ENCODE measurements at places on chromosomes 6 and 20.

DNA sequence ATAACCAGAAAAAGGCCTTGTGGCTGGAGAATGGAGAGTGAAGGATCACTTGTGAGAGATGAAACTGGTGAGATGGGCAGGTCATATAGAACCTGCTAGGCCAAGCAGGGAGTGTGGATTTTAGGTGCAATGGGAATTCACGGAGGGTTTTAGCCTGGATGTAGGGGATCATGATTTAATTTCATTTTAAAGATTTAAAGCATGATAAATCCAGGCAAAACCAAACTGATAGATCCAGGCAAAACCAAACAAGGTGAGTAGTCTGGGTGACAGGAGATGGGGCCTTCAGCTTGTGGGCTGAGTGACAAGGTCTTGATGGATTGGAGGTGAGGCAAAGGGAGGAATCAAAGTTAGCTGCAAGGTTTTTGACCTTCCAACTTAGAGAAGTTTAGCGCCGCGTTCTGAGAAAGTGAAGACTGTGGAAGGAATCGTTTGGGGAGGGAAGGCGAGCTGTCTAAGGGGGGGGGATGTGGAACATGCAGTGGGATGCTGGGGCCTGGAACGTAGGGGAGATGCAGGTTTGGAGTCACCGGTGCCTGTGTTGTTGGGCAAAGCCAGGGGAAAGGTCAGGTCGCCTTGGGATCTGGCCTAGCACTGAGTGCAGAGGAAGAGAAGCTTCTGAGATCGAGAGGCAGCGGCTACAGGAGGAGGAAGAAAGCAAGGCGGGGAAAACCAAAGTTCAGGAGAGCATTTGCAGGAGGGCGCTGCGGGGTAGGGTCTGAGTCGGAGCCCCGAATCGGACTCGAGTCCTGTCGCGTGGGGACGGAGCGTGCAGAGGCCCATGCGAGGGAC is 1.3 kb upstream of the PLCG1 start:
- H3K4me3 ChIP-seq: peak overlapping the region; percentile 61
- H3K36me3 ChIP-seq: no peaks in the 10 kb centered on the region
- no peaks in the 10 kb centered on the region for H3K27me3 ChIP-seq
- H3K4me1 ChIP-seq: peaks cover 4% of the 10 kb centered on the region
- DNase-seq: no peak

GRCh38 chr6:104669483-104669882 is 190.2 kb downstream of the HACE1 start:
- no peak for DNase-seq
- no peaks in the 10 kb centered on the region for H3K27me3 ChIP-seq
- H3K27ac ChIP-seq: no peak overlapping the region
- no peak overlapping the region for H3K4me3 ChIP-seq

- no peaks in the 10 kb centered on the region for H3K27me3 ChIP-seq
- no peaks in the 10 kb centered on the region for H3K4me1 ChIP-seq
- DNase-seq: no peak
- H3K4me3 ChIP-seq: no peak overlapping the region
- no peak overlapping the region for H3K27ac ChIP-seq
Observed at GRCh38 chr6:87484491-87484890, 11.7 kb downstream of the SLC35A1 start.

DNA sequence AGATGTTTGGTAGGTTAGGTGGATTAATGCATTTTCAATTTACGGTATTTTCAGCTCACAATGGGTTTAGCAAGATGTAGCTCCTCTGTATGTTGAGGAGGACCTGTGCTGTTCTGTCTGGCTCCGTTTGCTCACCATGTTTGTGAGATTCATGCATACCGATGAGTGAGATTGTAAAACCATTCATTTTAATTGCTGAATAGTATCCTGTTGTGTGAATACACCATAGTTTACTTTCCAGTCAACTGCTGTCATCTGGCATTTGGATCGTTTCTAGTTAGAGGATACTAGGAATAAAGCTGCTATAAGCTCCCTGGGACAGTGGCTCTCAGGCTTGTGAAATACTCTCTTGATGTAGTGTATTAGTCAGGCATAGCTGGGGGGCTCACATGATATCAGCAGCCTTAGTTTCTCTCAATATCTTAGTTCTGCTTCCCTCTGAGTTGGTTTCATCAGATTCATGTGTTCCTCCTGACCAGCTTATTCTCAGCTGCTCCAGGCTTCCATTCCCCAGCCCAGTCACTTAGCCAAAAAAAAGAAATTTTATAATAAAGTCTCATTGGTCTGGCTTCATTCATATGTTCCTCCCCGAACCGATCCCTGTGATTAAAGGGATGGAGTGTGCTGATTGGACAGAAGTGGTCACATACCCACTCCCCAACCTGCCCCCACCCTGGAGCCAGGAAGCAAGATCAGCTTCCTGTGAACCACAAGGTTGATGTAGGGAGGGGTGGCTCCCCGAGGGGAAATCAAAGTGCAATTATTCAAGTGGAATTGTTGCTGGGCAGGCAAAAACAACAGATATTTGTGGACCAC is 10.9 kb upstream of the B4GALT5 start:
- no peaks in the 10 kb centered on the region for H3K27me3 ChIP-seq
- no peaks in the 10 kb centered on the region for H3K4me1 ChIP-seq
- no peak overlapping the region for H3K4me3 ChIP-seq
- H3K36me3 ChIP-seq: no peaks in the 10 kb centered on the region
- peak; percentile 23 for DNase-seq

- H3K4me3 ChIP-seq: no peak overlapping the region
- DNase-seq: no peak
- no peaks in the 10 kb centered on the region for H3K4me1 ChIP-seq
- H3K27me3 ChIP-seq: no peaks in the 10 kb centered on the region
- no peaks in the 10 kb centered on the region for H3K36me3 ChIP-seq
Observed at GRCh38 chr20:58441723-58442122, 52.7 kb downstream of the VAPB start.
